ENCODE measurements at places on chromosomes 2 and 18.

GRCh38 chr18:28208268-28208667 lies 31.3 kb upstream of the CDH2 start:
- no peak for DNase-seq

GRCh38 chr18:63445037-63445436 lies 22.8 kb upstream of the VPS4B start:
- DNase-seq = no peak

GRCh38 chr2:237998530-237998929 lies 31.7 kb downstream of the UBE2F start:
- no peak for DNase-seq

- no peak for DNase-seq
Measured at GRCh38 chr2:240121675-240122074, 14.4 kb downstream of the COPS9 start.

DNA sequence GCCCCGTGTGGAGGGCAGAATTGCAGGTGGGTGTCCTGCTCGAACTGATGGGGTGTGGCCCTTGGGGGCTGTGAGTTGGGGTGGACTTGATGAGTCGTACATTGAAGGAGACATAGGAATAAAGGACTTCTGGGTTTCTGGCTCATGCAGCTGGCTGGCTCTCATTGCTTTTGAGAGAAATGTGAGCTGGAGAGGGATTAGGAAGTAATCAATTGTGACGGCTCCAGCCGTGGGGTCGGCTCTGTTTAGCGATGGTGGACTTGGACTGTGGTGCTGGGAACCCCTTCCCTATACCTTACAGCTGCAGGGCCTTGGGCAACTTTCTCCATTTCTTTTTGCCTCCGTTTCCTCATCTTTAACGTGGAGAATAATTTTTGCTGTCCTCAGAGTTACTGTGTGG lies 9.2 kb downstream of the IMPA2 start:
- DNase-seq = no peak

DNA sequence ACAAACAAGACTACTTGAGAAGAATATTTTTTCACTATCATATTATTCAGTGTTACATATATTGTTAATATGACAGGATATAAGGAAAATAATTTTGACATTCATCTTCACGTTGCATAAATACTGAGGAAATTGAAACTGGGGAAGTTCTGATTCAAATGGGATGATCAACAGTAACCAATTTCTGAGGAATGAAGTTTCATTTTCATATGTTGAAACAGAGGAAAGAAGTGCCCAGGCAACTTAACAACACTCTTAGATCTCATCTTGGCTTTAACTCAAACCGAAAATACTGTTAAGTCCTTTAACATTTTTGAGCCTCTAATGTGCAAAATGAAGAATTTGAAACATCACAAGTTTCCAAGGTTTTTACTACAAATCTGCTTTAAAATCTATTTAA lies 612.2 kb upstream of the VRK2 start:
- DNase-seq = no peak

GRCh38 chr18:77135339-77136075 lies 2.9 kb upstream of the MBP start:
- DNase-seq = no peak

DNA sequence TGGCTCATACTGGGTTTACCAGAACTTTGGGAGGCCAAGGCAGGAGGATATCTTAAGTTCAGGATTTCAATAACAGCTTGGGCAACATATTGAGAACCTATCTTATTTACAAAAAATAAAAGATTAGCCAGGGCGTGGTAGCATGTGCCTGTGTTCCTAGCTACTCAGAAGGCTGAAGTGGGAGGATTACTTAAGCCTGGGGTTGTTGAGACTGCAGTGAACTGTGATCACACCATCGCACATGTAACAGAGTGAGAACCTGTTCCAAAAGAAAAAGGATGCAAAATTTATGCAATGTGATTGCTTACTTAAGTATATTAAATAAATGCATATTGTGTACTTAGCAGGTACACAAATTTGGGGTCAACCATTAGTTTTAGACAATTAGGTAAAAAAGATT lies 768.9 kb upstream of the CDH7 start:
- no peak for DNase-seq

- peak; percentile 31 for DNase-seq
Measured at GRCh38 chr2:157627594-157628476, 829 bp downstream of the ACVR1C start.

GRCh38 chr2:183530333-183530901 lies 406.2 kb downstream of the NUP35 start:
- DNase-seq = no peak

DNA sequence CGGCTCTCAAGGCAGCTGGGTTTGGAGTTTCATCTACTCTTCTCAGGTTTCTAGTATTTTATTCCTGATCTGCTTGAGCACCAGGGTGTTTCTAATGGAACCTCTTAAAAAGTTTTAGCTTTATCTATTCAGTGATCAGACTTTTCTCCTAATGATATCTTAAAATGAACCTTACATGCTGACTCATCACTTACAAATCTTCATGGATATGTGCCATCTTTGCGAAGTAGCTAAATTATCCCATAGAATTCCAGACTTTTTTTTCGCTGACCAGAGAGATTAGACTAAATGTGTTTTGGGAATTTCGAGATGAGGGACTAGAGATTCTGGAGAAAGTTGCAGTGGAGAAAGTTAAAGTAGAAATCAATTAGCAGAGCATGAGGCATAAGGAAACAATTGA lies 401.0 kb downstream of the GRB14 start:
- DNase-seq = no peak

DNA sequence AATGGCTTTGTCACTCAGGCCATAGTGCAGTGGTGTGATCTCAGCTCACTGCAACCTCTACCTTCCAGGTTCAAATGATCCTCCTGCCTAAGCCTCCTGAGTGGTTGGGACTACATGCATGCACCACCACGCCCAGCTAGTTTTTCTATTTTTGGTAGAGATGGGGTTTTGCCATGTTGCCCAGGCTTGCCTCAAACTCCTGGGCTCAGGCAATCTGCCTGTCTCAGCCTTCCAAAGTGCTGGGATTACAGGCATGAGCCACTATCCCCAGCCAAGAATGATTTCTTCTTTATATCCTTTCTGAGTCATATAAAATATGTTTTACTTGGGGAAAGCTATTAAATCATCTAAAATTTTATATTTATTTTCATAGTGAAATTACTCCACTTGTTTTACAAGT lies 61.3 kb downstream of the CYBRD1 start:
- no peak for DNase-seq

- no peak for DNase-seq
Measured at GRCh38 chr2:71460595-71461303, 7.4 kb downstream of the DYSF start.

DNA sequence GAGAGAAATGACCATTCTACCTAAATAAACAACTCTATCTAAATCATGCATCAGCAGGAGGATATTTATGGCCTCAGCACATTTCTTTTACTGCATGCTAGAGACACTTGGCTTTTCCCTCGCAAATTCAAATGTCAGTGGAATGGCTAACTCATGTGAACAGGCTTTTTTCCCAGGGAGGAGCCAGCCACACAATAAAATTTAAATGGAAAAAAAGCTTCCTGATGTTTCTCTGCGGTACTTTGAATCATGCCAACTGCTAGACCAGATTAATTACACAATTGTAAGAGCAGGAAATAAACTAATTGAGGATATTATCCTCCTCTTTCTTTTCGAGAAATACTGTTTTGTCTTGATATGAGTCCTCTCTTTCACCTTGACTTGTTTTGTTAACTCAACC lies 676.3 kb downstream of the IRS1 start:
- DNase-seq = no peak

DNA sequence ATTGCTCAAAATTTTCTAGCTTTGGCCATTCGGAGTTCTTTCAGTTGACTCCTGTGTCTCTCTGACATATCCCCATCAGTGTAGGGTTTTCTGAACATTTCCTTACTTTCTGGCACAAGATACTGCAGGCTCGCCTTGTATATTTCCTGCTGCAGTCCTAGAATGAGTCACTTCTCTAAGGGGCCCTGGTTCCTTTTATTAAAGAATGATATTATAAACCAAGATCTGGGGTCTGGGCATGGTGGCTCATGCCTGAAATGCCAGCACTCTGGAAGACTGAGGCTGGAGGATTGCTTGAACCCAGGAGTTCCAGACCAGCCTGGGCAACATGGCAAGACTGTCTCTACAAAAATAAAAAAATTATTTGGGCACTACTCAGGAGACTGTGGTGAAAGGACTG lies 3.0 kb upstream of the RPL37A start:
- DNase-seq = no peak

GRCh38 chr18:34848156-34848555 lies 138.1 kb downstream of the DTNA start:
- no peak for DNase-seq

DNA sequence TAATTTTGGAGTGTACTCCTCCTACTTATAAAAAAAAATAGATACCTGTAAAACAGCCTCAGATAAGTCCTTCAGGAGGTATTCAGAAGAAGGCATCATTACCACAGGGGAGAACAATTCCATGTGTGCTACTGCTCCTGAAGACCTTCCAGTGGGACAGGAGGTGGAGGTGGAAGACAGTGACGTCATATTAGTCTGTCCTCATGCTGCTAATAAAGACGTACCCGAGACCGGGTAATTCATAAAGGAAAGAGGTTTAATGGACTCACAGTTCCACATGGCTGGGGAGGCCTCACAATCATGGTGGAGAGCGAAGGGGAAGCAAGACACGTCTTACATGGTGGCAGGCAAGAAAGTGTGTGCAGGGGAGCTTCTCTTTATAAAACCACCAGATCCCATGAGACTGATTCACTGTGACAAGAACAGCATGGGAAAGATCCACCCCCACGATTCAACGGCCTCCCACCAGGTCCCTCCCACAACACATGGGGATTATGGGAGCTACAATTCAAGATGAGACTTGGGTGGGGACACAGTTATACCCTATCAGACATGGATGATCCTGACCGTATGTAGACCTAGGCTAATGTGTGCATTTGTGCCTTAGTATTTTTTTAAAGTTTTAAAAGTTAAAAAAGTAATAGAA lies 98.4 kb downstream of the NDUFA10 start:
- DNase-seq = no peak

- DNase-seq = no peak
Measured at GRCh38 chr2:161170377-161170776, 10.1 kb downstream of the TANK start.

GRCh38 chr2:226796012-226796839 lies 3.4 kb downstream of the IRS1 start:
- DNase-seq = no peak

GRCh38 chr2:179596018-179596417 lies 265.4 kb downstream of the ZNF385B start:
- DNase-seq = no peak

GRCh38 chr2:149015926-149016563 lies 22.5 kb upstream of the LYPD6B start:
- DNase-seq = no peak

DNA sequence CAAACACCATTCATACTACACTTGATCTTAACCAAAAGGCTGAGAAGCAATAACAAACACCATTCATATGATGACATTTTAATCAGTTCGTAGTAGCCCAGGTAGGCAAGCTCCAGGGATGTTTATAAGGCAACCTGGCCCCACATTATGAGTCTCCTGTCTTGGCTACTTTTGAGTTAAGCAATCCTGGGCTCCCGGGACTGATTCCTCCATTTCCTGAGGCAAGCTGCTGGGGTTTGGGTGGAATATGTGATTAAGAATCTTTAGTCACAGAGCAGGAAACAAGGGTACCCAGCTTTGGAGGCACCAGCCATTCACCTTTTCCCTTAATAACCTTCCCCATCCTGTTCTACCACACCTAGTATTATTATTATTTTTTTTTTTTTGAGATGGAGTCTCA lies 24.5 kb upstream of the SPRED2 start:
- DNase-seq = no peak

DNA sequence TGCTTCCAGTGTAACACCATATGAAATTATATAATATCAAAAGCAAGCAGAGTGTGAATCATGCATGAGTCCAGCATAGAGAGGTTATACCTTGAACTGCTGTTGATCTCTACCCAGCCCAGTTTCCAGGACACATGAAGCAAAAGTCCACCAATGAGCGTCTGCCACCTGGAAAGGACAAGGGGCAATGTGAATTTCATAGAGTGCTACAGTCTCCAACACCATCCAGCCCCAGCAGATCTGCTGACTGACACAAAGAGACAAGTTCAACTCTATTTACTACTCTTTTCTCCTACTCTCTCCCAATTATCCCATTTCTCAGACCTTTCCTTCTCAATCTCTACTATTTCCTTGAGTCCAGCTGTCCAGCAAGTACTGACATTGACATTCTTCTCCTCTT lies 31.8 kb upstream of the RIOK3 start:
- DNase-seq = no peak

GRCh38 chr18:10482985-10483949 lies 28.8 kb downstream of the APCDD1 start:
- no peak for DNase-seq

DNA sequence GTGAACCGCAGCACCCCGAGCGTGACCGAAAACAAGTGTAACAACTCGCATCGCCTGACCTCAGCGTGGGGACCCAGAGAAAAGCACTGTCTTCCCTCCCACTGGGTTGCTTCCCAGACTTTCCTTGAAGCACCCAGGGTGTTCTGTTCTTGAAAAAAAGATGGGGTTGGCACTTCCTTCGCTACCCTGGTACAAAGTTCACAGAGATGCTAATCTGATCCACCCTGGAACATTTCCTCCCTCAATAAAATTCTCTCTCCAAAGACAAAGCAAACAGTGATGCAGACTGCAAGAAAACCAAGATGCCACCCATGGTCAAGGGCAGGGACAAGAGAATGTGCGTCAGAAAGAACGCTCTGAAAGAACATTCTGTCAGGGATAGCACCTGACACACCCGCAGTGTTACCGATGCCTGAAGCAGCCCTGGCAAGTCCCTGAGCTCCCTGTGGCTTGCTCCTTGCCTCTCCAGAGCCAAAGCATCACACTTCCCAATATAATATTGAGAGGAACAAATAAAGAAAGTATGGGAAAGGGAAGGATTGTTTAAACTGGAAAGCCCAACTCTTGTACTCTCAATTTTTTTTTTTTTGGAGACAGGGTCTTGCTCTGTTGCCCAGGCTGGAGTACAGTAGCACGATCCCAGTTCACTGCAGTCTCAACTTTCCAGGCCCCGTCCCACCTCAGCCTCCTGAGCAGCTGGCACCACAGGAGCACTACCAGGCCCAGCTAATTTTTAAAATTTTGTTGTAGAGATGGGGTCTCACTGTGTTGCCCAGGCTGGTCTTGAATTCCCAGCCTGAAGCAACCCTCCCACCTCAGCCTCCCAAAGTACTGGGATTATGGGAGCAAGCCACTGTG lies 70.7 kb downstream of the TBC1D8 start:
- no peak for DNase-seq

All from stimulated activated CD4-positive, alpha-beta T cell treated with anti-CD3 and anti-CD28 coated beads, Interleukin-12 subunit alpha, Interleukin-12 subunit beta, amount 100 ng/mL, for 4 hours (primary cell).